Non-pigmented ciliary epithelial cell (primary cell): ENCODE measurements at places on chromosomes 1 and 21.

GRCh38 chr21:27419153-27419552 lies 452.3 kb upstream of the ADAMTS5 start:
- no peak for DNase-seq

- no peak for DNase-seq
Observed at GRCh38 chr1:204885790-204886189, 15.1 kb downstream of the NFASC start.

- DNase-seq: no peak
Observed at GRCh38 chr1:237875291-237875690, 15.4 kb downstream of the ZP4 start.

GRCh38 chr1:44012941-44013609 lies 18.2 kb downstream of the SLC6A9 start:
- no peak for DNase-seq

DNA sequence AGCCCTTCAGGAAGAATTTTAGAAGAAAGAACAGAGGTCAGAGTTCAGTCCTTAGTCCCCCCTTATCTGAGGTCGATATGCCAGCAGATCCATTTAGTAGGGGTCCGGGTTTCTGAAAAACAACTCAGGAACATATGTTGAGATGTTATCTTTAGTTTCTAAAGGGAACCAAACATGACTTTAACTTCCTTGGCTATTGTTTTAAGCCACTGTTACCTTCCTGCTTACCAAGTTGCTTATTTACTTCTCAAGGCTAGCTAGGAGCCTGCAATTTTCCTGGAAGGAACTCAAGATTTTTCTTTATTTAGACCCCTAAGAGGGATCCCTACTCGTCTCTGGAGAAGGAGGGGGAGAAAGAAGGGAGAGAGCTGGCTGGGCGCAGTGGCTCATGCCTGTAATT lies 54.3 kb downstream of the KCNC4 start:
- DNase-seq: no peak

DNA sequence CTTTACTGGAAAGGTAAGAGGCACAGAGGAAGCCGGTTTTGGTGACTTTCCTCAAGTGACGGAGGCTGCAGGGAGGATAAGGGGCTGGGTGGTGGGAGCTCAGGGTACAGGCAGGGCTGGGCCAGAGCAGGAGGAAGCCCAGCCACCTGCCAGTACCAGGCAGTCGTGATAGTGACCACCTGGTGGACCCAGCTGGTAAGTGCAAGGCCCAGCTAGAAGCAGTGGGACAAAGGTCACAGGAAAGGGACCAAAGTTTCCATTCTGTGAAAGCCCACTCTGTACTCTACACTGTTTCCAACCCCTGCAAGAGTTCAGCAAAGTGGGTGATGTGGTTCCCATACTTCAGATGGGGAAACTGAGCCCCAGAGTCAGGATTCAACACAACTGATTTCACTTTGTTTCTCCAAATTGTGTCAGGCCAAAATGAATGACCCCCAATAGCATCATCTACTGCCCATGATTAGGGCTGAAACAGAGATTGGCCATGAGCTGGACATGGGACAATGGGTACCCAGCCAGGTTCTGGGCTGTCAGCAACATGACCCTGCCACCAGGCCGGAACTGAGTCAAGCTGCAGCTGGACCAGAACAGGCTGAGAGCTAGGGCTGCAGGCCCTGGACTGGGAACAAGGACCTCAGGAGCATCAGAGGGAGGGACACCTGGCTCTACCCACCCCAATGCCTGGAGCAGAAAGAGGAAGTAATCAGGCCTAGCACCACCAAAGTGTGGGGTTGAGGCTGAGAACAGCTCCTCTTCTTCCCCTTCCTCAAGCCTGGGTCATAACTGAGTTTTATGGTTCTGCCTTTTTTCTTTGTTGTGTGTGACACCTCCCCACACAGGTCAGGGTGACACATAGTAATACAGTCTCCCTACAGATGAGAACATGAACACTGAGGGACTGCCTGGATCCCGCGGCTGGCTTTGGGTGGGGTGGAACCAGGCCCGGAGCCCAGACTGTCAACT lies 50.2 kb downstream of the KCNN3 start:
- DNase-seq: no peak

- DNase-seq: no peak
Observed at GRCh38 chr1:208528578-208529240, 284.5 kb upstream of the PLXNA2 start.

- no peak for DNase-seq
Observed at GRCh38 chr1:53259932-53260331, 21.6 kb upstream of the MAGOH start.

- peak; percentile 76 for DNase-seq
Observed at GRCh38 chr1:76336931-76337371, 262.4 kb downstream of the ST6GALNAC3 start.

DNA sequence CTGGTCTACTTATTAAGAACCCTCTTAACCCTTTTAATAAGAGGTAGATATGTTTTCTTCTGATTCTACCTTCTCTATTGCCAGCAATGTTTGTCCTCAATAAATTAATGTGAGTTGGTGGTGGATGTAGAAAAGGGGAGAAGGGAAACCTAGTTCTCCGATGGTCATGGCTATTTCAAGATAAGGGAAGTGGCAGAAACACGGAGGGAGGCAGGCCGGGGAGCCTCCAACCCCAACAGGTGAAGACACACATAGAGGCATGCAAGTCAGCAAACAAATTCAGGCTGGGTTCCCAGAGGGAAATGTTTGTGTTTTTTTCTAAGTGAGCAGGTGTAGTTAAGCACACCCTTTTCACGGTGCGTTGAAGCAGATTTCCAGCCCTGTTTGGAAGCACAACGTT lies 31.0 kb upstream of the CLDN14 start:
- no peak for DNase-seq

- DNase-seq: peak; percentile 47
Observed at GRCh38 chr1:181010789-181011188, 11.9 kb downstream of the STX6 start.

- DNase-seq: no peak
Observed at GRCh38 chr1:119782631-119783325, 14.1 kb upstream of the HMGCS2 start.

GRCh38 chr1:198669023-198669698 lies 30.3 kb downstream of the PTPRC start:
- DNase-seq: peak; percentile 76

GRCh38 chr1:84164161-84164560 lies 20.1 kb downstream of the PRKACB start:
- no peak for DNase-seq

- DNase-seq: no peak
Observed at GRCh38 chr1:173489929-173490328, 12.8 kb downstream of the PRDX6 start.

DNA sequence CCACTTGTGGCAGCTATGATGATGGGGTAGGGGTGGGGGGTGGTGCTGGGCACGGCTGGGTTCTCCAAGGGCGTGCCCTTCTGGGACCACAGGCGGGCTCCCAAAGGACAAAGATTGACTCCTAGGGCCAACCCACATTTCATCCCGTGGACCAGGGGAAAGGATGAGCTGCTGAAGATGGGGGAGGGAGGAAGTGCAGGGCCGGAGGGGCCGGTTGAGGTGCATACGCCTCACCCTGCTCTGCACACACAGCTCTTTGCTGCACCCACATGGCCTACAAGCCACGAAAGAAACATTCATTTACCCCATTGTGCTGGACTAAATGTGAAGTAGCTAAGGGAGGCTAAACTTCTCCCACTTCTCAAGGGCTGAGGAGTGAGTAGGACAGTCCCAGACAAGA lies 34.2 kb upstream of the GNPAT start:
- no peak for DNase-seq

- no peak for DNase-seq
Observed at GRCh38 chr1:29603622-29604021, 367.3 kb downstream of the PTPRU start.

- DNase-seq: no peak
Observed at GRCh38 chr1:51966559-51966958, 23.9 kb downstream of the RAB3B start.

DNA sequence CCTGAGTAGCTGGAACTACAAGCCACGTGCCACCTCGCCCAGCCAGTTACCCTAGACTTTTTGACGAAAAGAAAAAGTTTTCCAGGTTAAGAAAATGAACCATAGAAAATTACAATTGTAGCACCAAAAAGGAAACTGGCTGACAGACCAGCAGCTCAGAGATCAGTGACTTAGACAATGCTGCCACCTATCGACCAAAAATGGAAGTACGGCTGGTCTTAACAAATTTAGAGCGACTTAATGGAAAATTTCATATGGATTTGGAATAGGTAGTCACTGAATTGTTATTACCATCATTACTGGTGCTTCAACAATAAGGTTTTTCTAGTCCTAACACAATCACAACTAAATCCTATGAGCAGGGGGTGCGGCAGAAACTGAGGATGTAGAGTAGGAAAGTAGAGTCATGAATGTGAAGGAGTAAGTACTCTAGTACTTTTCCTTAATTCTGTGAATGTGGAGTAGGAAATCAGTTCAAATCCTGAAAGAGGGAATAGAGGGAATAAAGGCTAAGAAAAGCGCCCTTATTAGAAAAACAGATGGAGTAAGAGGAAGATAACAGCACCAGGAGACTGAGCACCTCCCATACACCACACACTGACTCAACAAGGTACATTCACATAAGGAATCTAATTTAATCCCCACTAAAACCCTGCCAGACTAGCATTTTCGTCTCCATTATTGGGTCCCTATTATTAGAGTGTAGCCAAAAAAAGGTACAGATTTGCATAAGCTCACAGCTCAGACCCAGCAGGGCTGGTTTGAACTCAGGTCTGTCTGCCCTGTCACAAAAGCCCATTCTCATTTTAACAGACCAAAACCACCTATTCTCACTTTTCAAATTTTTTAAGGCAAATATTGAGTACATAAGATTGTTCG lies 37.9 kb upstream of the MGST3 start:
- DNase-seq: peak; percentile 50

- DNase-seq: no peak
Observed at GRCh38 chr1:196654271-196654670, 2.4 kb downstream of the CFH start.

DNA sequence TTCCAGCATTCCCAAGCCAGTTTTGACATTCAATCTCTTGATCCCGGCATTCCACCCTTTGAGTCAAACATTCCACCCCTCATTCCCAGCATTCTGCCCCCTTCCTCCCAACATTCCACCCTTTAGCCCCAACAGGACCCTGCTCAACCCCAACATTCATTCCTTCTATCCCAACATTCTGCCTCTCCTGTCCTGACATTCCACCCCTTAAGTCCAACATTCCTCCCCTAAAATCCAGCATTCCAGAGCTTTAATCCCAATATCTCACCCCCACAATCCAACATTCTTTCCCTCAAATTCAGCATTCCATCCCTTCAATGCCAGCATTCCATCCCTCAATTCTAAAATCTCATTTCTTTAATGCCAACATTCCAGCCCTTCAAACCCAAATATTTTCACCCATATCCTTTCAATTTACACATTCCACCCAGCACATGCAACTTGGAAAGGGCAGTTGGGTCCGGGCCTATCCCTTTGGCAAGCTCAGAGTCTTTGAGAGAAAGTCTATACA lies 22.9 kb downstream of the DDX20 start:
- DNase-seq: no peak

- DNase-seq: no peak
Observed at GRCh38 chr1:89812992-89813391, 7.8 kb upstream of the LRRC8D start.

DNA sequence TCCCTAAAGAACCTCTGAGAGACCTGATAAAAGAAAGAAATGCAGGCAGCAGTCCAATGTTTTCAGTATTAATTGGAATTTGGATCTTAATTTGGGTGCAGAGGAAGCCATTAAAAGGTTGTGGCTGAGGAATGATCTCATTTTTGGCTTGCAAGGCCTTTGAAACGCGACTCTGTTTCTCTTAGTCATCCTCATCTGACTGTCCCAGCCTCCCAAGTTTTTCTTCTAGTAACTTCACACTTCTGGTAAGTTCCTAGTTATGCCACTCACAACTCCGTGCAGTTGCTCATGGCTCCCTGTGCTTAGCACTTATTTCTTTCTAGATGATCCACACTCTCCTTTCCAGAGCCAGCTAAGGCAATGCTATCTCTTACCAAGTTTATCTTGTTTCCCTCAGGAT lies 147.4 kb upstream of the USP24 start:
- peak; percentile 45 for DNase-seq

DNA sequence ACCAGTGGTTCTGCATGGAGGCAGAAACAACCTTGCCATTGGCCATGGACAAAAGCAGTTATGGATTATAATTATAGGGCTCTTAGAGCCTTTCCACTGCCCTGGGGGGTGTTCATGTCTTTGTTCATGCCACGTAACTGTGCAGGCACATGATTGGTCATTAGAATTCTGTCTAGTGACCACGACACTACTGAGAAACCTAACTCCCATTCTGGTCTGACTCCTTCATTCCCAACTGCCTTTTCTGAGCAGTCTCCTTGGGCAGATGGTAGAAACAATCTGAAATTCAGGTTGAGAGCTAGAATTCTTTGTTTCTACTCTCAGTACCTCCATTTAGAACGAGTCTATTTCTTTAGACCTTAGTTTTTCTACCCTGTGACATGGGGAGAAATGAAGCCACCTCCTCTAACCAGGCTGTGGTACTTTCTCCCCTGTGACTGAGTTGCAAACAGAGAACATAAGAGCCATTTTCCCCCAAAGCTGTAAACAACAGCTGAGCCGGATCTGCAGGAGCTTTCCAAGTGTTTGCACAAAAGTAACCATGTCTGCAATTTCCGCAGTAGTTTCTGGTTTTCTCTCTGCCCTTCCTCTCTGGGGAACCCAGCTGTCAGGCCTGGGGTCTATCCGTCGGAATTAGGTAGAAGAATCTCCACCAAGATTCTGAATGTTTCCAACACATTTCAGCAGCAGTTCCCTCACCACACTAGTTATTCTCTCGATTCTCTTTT lies 37.7 kb upstream of the IPO9 start:
- DNase-seq: no peak

DNA sequence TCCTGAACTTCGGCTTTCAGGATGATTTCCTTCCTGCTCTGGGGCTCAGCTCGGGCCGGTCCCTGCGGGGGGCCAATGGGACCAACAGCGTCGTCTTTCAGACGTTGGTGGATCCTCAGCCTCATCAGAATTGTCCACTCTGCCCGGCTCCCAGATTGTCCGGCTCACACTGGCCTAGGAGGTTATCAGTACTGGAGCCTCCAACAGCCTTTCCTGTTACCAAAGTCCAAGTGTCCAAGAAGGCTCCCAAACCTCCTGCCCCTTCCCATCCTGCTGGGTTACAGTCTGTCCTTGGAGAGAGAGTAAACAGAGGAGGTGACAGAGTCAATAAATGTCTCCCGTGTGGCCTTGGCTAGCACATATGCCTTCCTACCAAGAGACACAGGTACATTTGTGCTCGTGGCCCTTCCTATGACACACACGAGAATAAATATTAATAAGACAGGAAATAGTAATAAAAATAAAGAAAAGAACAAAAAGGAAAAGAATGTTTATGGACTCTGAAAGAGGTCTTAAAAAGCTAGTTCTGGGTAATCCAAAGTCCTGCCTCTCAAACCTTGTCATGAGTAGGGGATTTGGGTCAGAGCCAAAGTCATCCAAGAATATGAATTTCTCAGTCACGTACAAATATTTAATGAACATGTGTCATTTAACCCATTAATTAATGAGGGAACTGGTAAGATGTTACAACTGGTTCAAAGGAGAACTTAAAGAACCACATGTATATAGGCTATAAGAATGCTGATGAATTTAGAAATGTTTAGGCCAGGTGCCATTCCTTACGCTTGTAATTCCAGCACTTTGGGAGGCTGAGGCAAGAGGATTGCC lies 80.8 kb upstream of the SLC2A1 start:
- DNase-seq: no peak
